ENCODE measurements at places on chromosomes 11 and 22. TPM values are rescaled to one million over a fixed set of nuclear protein-coding genes. Genes with fewer than 3 reads are reported as not detected.

Gene SOX10
- total RNA-seq, result 2.2 TPM

Gene TNNI2
- 3,726 TPM for total RNA-seq

Gene SYT7
- 0.93 TPM for total RNA-seq

Gene MRGPRX3
- total RNA-seq, result not detected

Gene HEPHL1
- not detected for total RNA-seq

Gene MOGAT2
- not detected for total RNA-seq

Gene CHRM1
- 0.04 TPM for total RNA-seq

DNA sequence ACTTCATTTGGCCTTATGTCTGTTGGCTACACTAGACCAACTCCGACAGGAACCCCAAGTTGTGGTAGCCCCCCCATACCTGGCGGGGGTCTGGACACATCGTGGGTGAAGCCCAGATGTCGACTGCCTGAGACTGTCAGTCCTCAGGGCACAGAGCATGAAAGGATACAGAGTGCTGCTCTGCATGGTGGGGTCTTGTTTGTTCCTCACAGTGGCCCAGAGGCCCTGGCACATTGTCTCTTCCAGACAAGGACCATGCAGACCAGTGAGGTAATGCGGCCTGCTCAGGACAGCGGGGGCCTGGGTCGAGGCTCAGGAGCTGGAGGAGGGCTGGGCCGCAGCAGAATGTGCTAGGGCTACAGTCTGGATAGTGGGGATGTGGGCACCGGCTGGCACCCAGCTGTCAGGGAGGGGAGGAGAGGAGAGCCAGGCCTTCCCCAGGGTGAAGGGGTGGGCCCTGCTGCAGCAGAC is 14.6 kb downstream of the CAPN5 start:
- no peak overlapping the region for H3K4me3 ChIP-seq
- no peaks in the 10 kb centered on the region for H3K27me3 ChIP-seq
- DNase-seq, result no peak
- H3K27ac ChIP-seq, result no peak overlapping the region
- H3K36me3 ChIP-seq, result peaks cover 11% of the 10 kb centered on the region
- H3K4me1 ChIP-seq, result peaks cover 17% of the 10 kb centered on the region

- H3K4me3 ChIP-seq, result no peak overlapping the region
- H3K36me3 ChIP-seq, result no peaks in the 10 kb centered on the region
- H3K27me3 ChIP-seq, result no peaks in the 10 kb centered on the region
- DNase-seq, result peak; percentile 80
- H3K4me1 ChIP-seq, result peaks cover 30% of the 10 kb centered on the region
- H3K27ac ChIP-seq, result peak overlapping the region; percentile 35
Observed at GRCh38 chr11:75328426-75329277, 22.8 kb downstream of the ARRB1 start.

- DNase-seq, result no peak
- H3K27me3 ChIP-seq, result no peaks in the 10 kb centered on the region
- H3K27ac ChIP-seq, result no peak overlapping the region
- peaks cover 2% of the 10 kb centered on the region for H3K36me3 ChIP-seq
Observed at GRCh38 chr22:17675584-17675983, 37.0 kb downstream of the BCL2L13 start.

DNA sequence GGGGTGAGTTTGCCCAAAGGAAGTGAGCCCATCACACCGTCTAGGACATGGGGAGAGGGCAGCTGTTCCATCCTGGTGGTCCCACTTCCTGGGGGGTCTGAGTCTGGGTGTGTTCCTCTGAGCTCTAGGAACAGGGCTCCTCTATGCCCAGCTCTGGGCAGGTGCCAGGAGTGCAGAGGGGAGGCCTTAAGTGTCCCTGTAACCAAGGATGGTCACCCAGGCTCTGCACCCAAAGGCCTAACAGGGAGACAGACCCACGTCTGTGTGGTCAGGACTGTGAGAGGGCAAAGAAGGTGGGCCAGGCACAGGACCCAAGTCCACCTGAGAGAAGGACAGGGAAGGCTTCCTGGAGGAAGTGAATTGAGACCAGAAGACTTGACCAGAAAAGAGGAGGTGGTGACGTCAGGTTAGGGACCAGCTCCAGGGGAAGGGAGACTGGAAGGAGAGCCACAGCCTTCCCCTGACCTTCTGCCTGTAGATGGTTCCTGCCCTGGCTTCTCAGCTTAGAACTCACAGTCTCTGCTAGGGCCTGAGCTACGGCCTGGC is 11.3 kb upstream of the TCF20 start:
- peaks cover 22% of the 10 kb centered on the region for H3K4me1 ChIP-seq
- H3K36me3 ChIP-seq, result no peaks in the 10 kb centered on the region
- H3K4me3 ChIP-seq, result no peak overlapping the region

GRCh38 chr11:27209562-27210005 is 153.4 kb downstream of the CCDC34 start:
- no peak for DNase-seq
- H3K27me3 ChIP-seq, result no peaks in the 10 kb centered on the region
- no peak overlapping the region for H3K27ac ChIP-seq
- no peaks in the 10 kb centered on the region for H3K36me3 ChIP-seq

- no peak overlapping the region for H3K27ac ChIP-seq
- no peaks in the 10 kb centered on the region for H3K36me3 ChIP-seq
- DNase-seq, result no peak
- H3K4me3 ChIP-seq, result no peak overlapping the region
Observed at GRCh38 chr22:46452195-46453005, 85.0 kb downstream of the CELSR1 start.

GRCh38 chr11:110199184-110199981 is 97.0 kb downstream of the RDX start:
- H3K27me3 ChIP-seq, result no peaks in the 10 kb centered on the region
- no peak overlapping the region for H3K27ac ChIP-seq
- H3K36me3 ChIP-seq, result no peaks in the 10 kb centered on the region
- no peaks in the 10 kb centered on the region for H3K4me1 ChIP-seq

- peaks cover 2% of the 10 kb centered on the region for H3K27me3 ChIP-seq
- no peaks in the 10 kb centered on the region for H3K4me1 ChIP-seq
- H3K4me3 ChIP-seq, result no peak overlapping the region
- H3K36me3 ChIP-seq, result no peaks in the 10 kb centered on the region
Observed at GRCh38 chr11:33390944-33391892, 134.0 kb downstream of the HIPK3 start.

GRCh38 chr22:21632237-21632895 is at the start of gene CCDC116:
TSS of gene CCDC116 (plus strand) at chr22:21632760. CDS start at chr22:21633182, 422 bp downstream.
- H3K4me3 ChIP-seq, result no peak within 1 kb of the TSS
- DNase-seq, result no peak
- no peaks in the 10 kb centered on the region for H3K27me3 ChIP-seq
